ENCODE measurements at places on chromosomes 4 and X.

DNA sequence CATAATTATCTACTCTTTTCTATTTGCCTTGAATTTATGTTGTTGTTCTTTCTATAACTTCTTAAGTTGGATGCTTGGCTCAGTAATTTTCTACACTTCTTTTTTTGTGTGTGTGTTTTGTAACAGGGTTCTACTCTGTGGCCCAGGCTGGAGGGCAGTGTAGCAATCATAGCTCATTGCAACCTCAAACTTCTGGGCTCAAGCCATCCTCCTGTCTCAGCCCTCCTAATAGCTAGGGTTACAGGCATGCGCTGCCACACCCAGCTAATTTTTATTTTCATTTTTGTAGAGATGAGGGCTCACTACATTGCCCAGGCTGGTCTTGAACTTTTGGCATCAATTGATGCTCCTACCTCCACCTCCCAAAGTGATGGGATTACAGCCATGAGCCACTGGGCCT, 20.7 kb upstream of the UCHL1 start:
- no peak for DNase-seq

GRCh38 chrX:153684467-153685155, 3.1 kb upstream of the SLC6A8 start:
- no peak for DNase-seq

- DNase-seq = no peak
These were observed 52.6 kb upstream of the BBS12 start for GRCh38 chr4:122679946-122680345.

DNA sequence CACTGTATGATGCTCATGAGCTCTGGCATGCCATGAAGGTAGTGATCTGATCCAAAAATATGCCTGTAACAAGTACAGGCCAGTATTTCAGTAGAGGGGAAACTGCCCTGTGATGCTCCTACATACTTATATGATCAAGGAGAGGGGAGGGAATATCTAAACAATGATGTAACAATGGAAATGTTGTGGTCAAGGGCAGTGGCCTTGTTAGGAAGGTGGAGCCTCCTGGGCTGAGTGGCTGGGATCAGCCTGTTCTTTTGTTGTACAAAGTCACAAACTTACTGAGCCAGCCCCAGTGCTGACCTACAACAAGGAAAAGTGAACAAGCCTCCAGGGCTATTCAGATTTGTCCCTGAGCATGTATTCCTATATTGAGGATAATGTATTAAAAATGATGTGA, 70.3 kb downstream of the ANXA10 start:
- DNase-seq = no peak

- DNase-seq = peak; percentile 59
These were observed 545.5 kb upstream of the HTR2C start for GRCh38 chrX:114038358-114038757.

GRCh38 chr4:186445040-186445439, 110.3 kb downstream of the MTNR1A start:
- DNase-seq = no peak

- DNase-seq = no peak
These were observed 70.0 kb downstream of the EVC start for GRCh38 chr4:5780831-5781480.

- no peak for DNase-seq
These were observed 16.9 kb downstream of the SH3RF1 start for GRCh38 chr4:169253904-169254303.

- no peak for DNase-seq
These were observed 127.3 kb upstream of the AMOT start for GRCh38 chrX:112967903-112968302.

- DNase-seq = peak; percentile 59
These were observed 17.7 kb downstream of the IL15 start for GRCh38 chr4:141654098-141654497.

- no peak for DNase-seq
These were observed 43.1 kb upstream of the MXD4 start for GRCh38 chr4:2304877-2305561.

GRCh38 chr4:88854481-88854880, 156.9 kb upstream of the NAP1L5 start:
- no peak for DNase-seq

GRCh38 chr4:99949034-99949998, 759 bp downstream of the H2AZ1 start:
- DNase-seq = peak; percentile 96

GRCh38 chr4:38461342-38461741, 202.7 kb upstream of the KLF3 start:
- DNase-seq = peak; percentile 4

DNA sequence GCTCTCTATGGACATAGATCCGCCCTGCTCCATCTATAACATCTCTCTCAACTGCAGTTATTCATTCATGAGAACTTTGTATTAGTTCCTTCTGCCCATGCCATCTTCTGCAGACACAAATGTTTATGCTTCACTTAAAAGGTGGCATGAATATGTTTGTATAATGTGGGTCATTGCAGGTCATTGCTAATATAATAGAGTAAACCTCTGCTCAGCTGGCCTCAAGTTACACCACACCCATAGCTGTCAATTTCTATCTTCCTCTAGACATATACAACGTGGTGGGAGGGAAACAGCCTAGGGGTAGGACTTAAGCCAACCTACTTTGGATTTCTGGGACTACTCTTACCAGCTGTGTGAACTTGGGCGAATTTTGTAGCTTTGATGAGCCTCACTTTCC, 129.8 kb downstream of the ATXN3L start:
- no peak for DNase-seq

- DNase-seq = no peak
These were observed 75.8 kb downstream of the FAM53A start for GRCh38 chr4:1608196-1608820.

- no peak for DNase-seq
These were observed 90.2 kb downstream of the TAB3 start for GRCh38 chrX:30798810-30799209.
